Ascending aorta (tissue), 2 donors: ENCODE measurements at places on chromosomes 3 and 15. TPM values are rescaled to one million over a fixed set of nuclear protein-coding genes. Genes with fewer than 3 reads are reported as not detected.

DNA sequence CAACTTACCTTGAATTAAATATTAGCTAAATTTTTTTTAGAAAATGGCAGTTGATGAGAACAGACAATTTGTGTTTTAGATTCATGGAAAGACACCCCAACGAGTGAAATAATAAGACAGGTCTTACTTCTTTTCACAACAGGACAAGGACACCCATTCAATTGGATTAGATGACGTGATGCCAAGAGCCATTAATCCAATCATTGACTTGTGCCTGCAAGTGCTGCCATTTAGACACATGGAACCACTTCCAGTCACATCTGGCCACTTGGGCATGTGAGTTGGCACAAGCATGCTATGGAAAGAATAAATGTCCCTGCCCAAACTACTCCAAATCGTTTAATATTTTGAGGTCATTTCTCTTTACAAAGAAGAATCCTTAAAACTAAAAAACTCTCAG is 1308.8 kb downstream of the ROBO2 start:
- no peak for DNase-seq
- H3K4me1 ChIP-seq, result no peaks in the 10 kb centered on the region
- no peak overlapping the region for H3K27ac ChIP-seq
- H3K4me3 ChIP-seq, result no peak overlapping the region

IGSF10 gene
- total RNA-seq, result 1.7 TPM

PTH1R gene
- total RNA-seq, result 10.3 TPM

SFMBT1 gene
- 1.4 TPM for total RNA-seq
